H9 (cell line): ENCODE measurements at places on chromosomes 16 and 17. TPM values are rescaled to one million over a fixed set of nuclear protein-coding genes. Genes with fewer than 3 reads are reported as not detected.

Gene SP6
- 0.90 and 0.92 TPM in 2 replicates for total RNA-seq

Gene SLC5A11
- 0.15 and 0.22 TPM in 2 replicates for total RNA-seq

Gene G6PC1
- not detected in 2 replicates for total RNA-seq

Gene ST6GALNAC1
- not detected in 2 replicates for total RNA-seq

Gene GPRC5B
- total RNA-seq: 137 and 138 TPM in 2 replicates

Gene CACNA1G
- 1.5 and 1.7 TPM in 2 replicates for total RNA-seq

GRCh38 chr17:4648741-4649140 is 7.3 kb upstream of the ALOX15 start:
- no peaks in the 10 kb centered on the region; the same call in 1 of the 2 replicates for H3K27me3 ChIP-seq
- peaks cover 3% of the 10 kb centered on the region; the same call in 1 of the 2 replicates for H3K4me1 ChIP-seq
- no peak overlapping the region for H3K27ac ChIP-seq
- no peak for DNase-seq
- no peak overlapping the region for H3K4me3 ChIP-seq
- no peaks in the 10 kb centered on the region for H3K36me3 ChIP-seq

DNA sequence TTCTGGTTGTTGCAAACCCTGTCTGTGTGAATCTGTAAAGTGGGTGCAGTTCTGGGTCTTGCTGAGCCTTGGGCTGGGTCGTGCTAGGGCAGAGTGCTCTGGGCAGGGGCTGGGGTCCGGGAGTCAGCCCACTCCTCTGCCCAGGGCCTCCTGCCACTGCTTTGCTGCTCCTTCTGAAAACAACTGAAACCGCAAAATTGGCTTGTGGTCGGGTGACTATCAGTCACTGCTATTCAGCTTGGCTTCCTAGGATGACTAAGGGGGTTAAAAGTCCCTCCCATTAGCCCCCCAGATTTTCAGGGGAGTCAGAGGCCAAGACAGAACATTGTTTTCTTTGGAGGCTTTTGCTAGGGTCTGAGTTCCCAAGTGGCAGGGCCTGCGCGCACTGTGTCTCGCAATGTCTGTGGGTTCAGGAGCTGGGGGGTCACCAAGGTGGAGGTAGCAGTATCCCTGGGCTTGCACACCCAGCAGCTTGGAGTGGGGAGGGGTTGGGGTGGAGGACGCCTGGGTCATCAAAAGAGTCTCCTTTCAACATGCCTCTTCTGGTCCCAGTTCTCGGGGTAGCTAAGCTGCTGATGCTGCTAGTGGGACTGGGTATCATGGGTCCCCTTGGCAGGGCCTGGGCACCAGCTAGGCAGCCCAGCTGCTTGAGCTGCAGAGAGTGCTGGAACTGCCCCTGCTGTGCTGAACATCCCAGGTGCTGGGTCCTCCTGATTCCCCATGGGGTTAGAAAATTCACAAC is 13.5 kb upstream of the TBX21 start:
- H3K4me3 ChIP-seq: no peak overlapping the region
- no peaks in the 10 kb centered on the region for H3K4me1 ChIP-seq
- H3K27ac ChIP-seq: no peak overlapping the region
- no peak for DNase-seq

- peak; percentile 59 for DNase-seq
- peaks cover 11% of the 10 kb centered on the region for H3K36me3 ChIP-seq
- H3K4me3 ChIP-seq: peak overlapping the region; percentile 78
- no peaks in the 10 kb centered on the region for H3K27me3 ChIP-seq
These were observed 458 bp downstream of the ENKD1 start for GRCh38 chr16:67666032-67666551.

GRCh38 chr17:27951872-27952271 is 58.7 kb upstream of the LYRM9 start:
- no peak overlapping the region for H3K27ac ChIP-seq
- H3K4me3 ChIP-seq: no peak overlapping the region
- peaks cover 5% of the 10 kb centered on the region; the same call in 1 of the 2 replicates for H3K4me1 ChIP-seq
- no peak for DNase-seq
- no peaks in the 10 kb centered on the region for H3K36me3 ChIP-seq

- H3K27ac ChIP-seq: no peak overlapping the region
- peak; percentile 52 for DNase-seq
These were observed 114.6 kb upstream of the NOG start for GRCh38 chr17:56478836-56479447.

DNA sequence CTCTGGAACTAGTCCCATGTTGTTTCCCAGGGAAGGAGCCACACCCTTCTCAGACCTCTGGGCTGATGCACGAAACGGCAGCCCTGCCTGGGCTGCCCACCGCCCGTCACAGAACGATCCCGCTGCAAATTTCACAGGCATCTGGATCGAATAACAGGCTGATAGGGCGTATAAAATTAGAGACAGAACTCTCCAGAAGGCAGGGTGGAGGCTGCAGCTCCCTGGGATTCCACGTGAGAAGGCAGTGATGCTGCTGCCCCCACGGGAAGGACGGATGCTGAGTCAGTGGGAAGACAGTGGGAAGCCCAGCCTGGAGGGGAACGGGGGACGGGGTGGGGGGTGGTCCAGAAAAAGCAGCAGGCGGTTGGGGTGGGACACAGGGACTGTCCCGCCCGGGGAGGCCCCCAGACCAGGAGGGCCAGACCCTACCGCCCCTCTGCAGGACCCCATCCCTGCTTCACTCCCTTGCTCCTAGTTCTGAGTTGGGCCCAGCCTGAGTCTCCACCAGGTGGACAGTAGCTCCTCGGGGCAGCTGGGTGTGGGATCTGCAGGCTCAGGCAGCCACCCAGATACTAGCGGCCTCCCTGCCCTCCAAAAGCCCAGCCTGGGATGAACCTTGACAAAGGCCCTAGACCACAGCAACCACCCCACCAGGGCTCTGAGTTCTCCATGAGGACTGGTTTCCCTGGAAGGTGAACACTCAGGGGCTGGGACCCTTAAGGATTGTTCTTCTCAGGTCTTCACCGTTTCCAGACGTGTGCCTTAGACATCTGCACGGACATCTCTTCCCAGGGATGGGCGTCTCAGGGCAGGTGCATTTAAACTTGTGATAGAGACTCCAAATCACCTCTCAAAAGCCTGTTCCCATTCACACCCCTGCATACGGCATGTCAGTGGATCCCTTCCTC is 117.8 kb downstream of the METRNL start:
- peaks cover 2% of the 10 kb centered on the region; the same call in 1 of the 2 replicates for H3K36me3 ChIP-seq
- DNase-seq: no peak
- no peak overlapping the region for H3K27ac ChIP-seq
- no peaks in the 10 kb centered on the region for H3K27me3 ChIP-seq
- H3K4me1 ChIP-seq: no peaks in the 10 kb centered on the region

DNA sequence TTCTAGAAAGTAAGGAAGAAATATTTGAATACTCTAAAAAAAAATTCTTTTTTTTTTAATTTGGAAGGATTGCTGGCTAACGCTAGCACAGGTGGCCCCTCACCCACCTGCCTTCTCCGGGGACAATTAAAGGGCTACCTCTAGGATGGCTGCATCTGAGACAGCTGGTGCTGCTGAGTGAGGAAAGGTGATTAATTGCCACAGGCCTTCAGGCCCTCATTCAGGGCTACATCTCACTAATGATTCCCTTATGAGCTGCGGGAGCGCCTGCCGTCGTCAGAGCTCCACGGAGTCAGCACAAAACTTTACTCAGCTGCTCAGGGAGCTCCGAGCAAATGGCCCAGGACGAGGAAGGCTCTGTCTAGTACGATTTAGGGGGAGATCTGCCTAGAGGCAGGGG is 27.0 kb upstream of the AKTIP start:
- H3K27ac ChIP-seq: no peak overlapping the region
- DNase-seq: no peak
- H3K4me3 ChIP-seq: no peak overlapping the region
- no peaks in the 10 kb centered on the region for H3K36me3 ChIP-seq
